ENCODE measurements at places on chromosomes 16 and 17.
A peak's percentile ranks its signal among the peaks of the same experiment; 100 is the strongest.

GRCh38 chr16:15955425-15955824 lies 6.0 kb downstream of the ABCC1 start:
- no peak for DNase-seq

- no peak for DNase-seq
Measured at GRCh38 chr16:49189286-49189685, 92.4 kb downstream of the CBLN1 start.

DNA sequence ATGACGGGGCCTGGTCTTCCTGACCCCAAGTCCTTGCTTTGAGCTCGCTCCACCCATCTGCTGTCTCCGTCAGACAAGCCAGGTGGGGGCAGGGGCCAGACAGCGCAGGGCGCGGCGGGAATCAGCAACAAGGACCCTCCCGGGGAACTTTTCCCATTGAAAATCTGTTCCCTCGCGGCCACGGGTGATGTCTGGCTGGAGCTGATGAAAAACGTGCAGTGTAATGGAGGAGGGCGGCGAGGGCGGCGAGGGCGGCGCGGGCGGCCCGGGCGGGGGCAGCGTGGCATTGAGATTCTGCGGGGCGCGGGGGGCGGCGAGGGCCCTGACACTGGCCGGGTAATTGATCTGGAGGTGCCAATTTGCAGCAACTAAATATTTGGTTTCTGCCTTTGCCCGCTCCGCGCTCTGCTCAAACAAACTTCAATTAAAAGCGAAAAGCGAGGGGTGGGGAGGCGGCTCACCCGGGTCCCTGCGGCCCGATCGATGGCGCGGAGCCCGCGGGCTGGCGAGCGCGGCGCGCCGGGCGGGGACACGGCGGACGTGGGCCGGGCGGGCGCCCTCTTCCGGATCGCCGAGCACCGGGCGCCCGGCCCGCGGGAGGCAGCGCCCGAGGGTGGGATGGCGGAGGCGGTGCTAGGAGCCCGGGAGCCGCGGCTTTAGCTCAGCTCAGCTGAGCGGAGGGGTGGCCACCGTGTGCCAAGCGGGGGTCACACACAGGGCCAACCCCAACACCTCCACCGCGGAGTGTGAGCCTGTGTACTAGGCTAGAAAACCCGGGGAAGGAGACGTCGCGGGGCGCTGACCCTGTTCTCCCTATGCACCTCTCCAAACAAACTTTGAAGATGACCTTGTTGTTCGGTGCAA lies 32.4 kb downstream of the DCAKD start:
- DNase-seq = peak; percentile 60

DNA sequence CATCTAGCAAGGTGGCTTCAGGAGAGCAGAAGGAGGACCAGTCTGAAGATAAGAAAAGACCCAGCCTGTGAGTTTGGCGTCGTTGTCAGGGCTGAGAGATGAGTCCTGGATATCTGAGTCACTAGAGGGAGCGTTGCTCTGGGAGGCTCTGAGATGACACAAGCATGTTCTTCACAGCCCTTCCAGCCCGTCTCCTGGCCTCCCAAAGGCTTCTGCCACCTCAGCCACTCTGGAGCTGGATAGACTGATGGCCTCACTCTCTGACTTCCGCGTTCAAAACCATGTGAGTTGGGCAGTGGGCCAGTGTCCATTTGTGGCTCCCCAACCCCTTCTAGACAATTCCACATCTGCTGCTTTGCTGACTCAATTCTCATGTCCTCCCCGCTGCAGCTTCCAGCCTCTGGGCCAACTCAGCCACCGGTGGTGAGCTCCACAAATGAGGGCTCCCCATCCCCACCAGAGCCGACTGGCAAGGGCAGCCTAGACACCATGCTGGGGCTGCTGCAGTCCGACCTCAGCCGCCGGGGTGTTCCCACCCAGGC lies 2.3 kb downstream of the TGFB1I1 start:
- DNase-seq = no peak

DNA sequence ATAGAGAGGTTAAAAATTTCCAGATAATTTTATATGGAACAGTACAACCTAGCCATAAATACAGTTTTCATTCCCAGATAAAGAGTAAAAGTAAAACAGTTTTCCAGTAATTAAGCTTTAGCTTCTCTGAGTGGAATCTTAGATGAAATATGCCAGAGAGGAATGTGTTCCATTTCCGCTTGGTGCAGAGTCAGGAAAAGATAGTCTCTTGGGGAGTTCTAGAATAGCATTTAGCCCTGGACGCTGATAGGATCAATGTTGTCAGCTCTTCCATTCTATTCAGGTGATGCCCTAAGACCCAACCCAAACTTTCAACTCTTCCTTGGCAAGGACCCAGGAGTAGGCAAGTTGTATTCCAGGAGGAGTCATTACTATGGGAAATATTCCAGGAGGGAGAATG lies 30.9 kb upstream of the ABCA3 start:
- DNase-seq = no peak

DNA sequence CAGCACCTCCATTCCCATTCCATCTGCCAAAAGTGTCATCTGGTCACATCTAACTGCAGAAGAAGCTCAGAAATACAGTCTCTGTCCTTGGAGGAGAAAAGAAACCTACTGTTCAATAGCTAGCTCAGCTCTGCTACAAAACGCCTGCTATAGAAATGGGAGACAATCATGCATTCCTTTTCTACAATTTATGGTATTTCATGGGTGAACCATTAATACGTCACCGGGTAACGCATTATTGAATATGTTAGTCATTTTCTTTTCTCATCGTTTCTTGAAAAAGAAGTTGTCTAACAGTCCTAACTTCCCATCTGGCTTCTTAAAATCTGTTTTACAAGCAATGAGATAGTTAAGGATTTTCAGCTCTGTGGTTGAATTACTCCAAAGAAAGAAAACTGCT lies 496.7 kb upstream of the RBFOX1 start:
- DNase-seq = no peak

DNA sequence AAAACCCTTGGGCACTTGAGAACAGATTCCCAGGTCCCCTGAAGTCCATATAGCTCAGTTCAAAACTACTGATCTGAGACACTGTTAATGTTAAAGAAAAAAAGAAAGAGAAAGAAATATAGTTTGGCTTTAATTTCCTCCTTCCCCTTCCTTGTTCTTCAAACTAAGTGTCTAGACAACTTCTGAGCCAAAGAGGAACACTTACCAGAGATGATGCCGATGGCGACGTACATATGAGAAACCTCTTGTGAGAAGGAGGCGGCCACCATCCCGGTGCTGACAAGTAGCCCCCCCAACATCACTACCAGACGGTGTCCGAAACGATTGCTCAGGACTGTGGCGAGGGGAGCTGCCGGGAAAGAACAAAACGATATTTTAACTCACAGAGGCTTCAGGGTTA lies 17.2 kb downstream of the SLC16A6 start:
- no peak for DNase-seq

- no peak for DNase-seq
Measured at GRCh38 chr16:86556576-86556975, 1.5 kb upstream of the MTHFSD start.

DNA sequence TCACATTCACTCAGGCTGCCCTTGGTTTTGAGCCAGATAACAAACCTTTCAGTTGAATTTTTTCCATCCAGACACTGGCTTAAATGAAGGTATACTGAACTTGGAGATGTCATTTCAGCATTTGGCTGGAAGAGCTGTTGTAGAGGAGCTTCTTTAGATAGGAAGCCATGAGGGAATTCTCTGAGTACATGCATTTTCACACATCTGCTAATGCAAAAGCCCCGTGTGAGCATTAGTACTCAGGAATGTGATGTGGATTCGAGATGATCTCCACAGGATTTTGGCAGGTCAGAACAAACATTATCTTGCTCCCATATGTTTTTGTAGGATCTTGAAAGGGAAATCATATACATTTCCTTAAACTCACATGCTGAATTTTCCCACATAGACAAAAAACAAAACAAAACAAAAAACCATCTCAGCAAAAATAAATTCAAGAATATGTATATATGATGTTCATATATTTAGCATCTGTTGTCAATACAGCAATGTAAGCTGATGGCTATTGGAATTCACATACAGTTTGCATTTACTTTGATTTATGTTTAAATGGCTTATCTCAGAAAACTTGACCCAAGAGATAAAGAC lies 277.2 kb upstream of the TBX2 start:
- no peak for DNase-seq

DNA sequence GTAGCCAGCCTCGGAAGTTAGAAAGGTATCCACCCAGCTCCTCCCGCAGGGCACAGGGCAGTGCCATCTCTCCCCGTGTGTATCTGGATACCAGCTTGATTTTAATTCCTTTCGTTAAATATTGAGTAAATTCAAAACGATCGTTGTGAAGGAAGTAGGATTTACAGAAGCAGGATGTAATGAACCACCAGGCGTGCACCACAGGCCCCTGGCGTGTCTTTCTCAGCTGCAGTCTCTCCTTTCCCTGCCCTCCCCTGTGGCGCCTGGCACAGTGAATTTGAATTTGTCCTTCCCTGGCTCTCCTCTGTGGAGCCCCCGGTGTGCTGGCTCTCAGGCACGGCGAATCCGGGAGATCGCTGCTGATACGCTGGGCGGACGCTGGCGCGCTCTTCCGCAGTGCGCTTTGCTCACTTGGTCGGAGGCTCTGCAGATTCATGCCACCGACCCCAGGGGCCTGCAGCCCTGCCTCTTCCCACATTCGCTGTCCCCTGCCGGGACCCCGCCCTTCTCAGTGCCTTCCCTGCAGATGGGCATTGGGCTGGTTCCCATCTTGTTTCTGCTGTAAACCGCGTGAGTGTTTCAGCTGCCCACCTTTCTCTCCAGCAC lies 164.6 kb downstream of the RPTOR start:
- DNase-seq = no peak

DNA sequence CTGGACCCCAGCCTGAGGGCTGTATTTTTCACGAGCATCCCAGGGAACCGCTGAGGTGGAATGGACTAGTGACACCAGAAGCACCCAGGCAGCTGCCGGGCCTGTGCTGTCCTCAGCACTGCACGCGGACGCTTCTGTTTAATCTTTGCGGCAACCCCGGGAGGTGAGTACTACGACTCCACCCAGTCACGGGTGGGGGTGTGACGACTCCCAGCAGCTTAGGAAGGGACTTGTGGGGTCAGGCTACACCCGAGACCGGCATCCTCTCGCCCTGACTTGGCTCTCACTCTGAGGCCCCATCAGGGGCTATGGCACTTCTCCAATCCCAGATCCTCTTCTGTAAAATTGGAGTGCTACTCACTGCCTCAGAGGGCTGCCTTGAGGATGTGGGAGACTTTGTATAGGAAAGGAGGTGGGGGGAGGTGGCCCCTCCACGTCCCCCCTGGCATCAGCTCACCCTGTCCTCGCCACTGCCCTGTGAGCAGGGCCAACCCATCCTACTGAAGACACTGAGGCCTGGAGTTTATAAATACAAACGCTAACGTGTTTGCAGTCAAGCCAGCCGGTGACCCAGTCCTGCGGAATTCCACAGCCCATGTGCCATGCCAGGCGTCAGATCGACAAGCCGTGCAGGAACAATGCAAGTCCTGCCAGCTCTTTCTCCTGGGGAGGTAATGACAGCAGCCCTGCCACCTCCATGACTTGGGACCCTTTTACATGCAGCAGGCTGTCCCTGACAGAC lies 44.4 kb downstream of the PPL start:
- peak; percentile 65 for DNase-seq

DNA sequence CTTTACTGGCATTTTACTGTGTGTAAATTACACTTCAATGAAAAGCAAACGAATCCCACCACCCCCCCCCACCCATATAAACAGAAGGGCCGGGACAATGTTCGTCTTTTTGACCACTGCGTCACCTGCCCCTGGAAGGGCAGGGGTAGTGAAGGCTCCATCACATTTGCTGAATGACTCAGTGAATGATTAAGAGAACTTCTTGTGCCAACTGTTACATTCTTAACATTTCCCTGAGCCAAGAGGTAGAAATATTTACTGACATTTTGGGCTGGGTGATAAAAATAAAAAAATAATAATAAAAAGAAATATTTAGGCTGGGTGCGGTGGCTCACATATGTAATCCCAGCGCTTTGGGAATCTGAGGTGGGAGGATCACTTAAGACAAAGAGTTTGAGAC lies 24.1 kb downstream of the C16orf96 start:
- no peak for DNase-seq

- DNase-seq = no peak
Measured at GRCh38 chr16:23066676-23067075, 82.6 kb downstream of the USP31 start.

DNA sequence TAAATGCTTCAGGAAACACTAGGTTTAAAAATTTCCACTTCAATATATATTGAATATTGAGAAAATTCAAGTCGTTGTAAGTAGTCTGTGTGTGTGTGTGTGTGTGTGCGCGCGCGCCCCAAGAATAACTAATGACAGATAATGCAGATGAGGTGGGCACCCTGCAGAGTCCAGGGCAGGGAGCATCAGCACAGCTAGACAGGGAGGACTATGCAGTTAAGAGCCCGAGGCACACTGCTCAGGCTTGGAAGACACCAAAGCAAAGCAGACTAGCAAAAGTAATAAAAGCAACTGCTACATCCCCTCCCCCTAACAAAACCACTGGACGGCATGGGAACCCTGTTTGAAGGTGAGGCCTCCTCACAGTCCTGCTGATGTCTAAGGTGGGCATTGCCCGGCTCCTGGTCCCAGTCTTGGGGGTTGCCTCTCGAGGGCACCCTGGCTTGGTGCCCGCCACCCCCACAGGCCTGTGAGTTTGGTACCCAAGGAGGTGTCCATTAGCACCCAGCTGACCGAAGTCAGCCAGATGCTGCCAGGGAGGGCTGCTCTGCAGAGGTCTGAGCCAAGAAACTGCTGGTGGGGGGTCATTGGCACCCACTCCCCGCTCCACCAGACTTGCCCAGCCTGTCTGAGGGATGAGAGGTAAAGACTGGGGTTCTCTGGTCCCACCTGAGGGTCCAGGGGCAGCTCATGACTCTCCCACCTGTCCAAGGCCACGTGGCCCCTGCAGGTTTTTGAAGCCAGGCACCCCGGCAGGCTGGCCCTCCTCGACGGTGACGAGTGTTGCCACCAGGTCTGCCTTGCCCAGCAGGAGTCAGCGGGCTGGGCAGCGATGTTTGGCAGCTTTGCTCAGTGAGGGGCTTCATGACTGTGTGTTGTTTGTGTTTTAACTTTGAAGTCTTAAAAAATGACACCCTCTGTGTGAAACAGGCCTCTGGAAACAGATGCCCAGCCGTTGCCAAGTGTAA lies 18.7 kb downstream of the LRRC75A start:
- no peak for DNase-seq

- no peak for DNase-seq
Measured at GRCh38 chr16:81558077-81558443, 113.5 kb downstream of the CMIP start.

- DNase-seq = no peak
Measured at GRCh38 chr16:48318630-48319029, 66.6 kb downstream of the SIAH1 start.

- DNase-seq = no peak
Measured at GRCh38 chr16:53121043-53121620, 66.3 kb downstream of the CHD9 start.

- no peak for DNase-seq
Measured at GRCh38 chr17:19247473-19247872, 10.3 kb downstream of the EPN2 start.

DNA sequence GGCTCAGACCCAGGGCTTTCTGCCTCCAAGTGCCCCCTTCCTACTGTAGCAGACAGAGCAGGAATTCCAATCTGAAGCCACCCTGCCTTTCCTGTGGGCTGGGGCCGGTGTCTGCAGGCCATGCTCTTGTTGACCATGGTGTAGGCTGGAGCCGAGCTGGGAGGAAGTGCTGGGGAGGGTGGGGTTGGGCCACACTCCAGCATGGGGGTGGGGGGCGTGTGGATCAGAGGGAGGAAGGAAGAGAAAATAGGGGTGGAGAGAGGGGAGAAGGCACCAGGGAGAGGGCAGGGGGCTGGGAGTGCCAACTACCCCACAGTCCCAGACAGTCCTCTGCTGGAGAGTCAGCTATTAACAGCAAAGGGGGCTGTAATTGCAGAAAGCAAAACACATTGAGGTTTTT lies 54.3 kb upstream of the JPH3 start:
- DNase-seq = no peak

- peak; percentile 38 for DNase-seq
Measured at GRCh38 chr16:88387941-88388627, 5.3 kb downstream of the ZNF469 start.

Measured in left ventricle myocardium inferior (tissue), 1 donor.